ENCODE measurements at places on chromosomes 5 and 9.

GRCh38 chr5:102591650-102592049 is 92.8 kb upstream of the SLCO6A1 start:
- no peak for DNase-seq

DNA sequence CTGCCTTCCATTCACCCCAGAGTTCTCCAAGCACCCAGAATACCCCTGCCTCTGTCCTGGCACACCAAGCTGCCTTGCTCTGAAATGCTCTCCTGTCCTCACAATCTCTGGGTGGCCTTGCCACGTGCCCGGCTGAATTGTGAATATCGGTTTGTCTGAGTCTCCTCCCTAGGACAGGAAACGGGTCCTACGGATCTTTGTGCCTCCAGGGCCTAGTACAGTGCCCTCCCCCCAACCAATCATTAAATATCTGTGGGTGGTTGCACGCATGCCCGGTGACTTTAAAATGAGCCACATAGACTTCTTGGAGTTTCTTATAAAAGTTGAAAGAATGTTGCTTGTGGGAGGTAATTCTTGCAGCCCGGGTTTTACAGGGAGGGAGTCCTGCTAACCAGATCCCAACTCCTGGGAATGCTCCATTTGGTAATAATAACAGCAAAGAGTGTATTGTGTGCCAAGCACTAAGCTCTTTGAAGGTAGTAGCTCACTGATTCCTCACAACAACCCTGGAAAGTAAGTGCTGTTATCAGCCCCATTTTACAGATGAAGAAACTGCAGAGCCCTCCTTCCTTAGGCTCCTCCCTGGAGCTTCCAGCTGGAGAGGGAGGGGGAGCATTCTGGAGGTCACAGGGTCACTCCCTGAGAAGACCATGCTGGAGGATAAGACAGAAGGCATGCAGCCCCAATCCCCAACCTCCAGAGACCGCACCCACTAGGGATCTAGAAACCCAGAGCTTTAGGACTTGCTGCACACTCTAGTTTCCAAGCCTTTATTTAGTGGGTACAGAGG is 23.4 kb downstream of the URM1 start:
- no peak for DNase-seq

GRCh38 chr9:133344071-133344470 is 3.9 kb downstream of the MED22 start:
- DNase-seq: no peak

- DNase-seq: no peak
These were observed 353.3 kb upstream of the CLINT1 start for GRCh38 chr5:158212237-158212636.

- DNase-seq: no peak
These were observed 104.9 kb downstream of the ANKRD18B start for GRCh38 chr9:33628865-33629410.

GRCh38 chr5:77337246-77337645 is 126.8 kb downstream of the PDE8B start:
- DNase-seq: no peak

GRCh38 chr5:78509884-78510769 is 138.4 kb downstream of the LHFPL2 start:
- DNase-seq: no peak

DNA sequence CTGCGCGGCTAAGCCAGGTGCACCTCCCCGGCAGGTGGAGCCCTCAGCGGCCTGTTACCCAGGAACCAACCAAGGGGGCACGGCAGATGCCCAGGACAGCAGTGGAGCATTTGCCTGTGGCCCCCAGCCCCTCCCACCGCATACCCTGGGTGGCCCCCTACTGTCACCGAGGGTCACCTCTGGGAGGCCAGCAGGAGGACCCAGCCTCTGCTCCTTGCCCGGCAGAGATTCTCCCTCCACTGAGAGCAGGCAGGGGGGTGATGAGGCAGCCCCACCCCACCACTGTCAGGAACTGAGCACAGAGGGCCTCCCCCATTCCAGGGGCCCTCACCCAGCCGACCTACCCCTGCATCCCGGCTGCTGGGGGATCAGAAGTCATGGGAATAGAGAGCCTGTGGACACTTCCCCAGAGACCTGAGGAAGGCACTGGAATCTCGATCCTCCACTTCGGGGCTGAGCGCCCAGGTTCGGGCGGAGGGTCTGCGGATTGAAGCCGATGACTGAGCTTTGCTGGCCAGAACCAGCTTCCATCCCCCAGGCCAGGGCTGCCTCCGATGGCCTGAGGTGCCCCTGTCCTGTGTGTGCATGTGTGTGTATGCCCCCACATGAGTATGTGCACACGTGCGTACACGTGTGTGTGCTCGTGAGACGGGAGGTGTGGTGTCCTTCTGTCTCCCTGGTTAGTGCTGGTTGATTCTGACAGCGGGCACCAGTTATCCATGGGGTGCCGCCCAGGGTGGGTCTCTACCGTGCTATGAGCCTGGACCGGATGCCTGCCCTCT is at the start of gene QRFP:
TSS of gene QRFP (minus strand) at position 580 of the 782 bp plus-strand sequence. CDS start 2,974 bp downstream, outside the sequence.
- no peak for DNase-seq

DNA sequence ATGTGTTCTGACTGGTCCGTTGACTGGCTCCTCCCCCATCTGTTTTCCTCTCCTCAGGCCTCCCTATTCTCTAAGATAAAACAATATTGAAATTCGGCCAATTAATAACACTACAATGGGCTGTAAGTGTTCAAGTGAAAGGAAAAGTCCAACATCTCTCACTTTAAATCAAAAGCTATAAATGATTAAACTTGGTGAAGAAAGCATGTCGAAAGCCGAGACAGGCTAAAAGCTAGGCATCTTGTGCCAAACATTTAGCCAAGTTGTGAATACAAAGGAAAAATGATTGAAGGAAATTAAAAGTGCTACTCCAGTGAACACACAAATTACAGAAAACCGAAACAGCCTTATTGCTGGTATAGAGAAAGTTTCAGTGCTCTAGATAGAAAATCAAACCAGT is 310.6 kb downstream of the SPOCK1 start:
- DNase-seq: no peak

DNA sequence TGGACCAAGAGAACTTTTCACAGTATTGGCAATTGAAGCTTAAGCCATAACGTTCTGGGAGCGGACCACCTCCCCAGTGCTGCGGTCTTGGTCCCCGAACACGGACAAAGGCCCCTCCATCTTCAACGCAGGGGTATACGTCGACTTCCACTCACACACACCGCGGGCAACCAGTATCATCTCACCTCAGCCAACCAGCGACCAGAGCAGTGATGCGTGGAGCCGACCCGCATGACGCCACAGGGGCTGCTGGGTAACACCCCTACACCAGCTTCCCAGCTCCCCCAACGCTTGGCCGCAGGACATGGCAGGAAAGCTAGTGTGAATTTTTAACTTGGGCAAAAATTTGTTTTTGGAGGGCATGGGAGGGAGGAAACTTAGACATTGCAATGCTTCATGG is 77.3 kb upstream of the PLCXD3 start:
- no peak for DNase-seq

- DNase-seq: no peak
These were observed 36.8 kb upstream of the RNF38 start for GRCh38 chr9:36436909-36437308.

GRCh38 chr5:167489202-167489601 is 802.2 kb upstream of the WWC1 start:
- no peak for DNase-seq

DNA sequence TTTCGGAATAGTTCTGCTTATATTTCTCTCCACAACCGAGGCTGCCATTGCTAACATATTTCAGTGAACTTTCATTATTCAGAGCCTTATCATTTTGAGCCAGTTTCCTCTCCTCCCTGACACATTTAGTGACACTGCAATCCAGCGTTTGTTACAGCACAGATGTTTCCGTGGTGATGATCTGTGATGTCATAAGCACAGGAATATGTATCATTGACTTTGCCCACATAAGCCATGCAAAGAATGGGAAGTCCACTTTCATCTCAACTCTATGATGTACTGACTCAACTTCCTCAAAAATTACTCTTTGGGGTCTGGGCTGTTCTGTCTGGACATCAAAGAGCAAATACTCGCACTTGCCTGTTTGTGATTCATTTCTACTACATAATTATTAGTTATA is 291.8 kb downstream of the EBF1 start:
- DNase-seq: peak; percentile 19

DNA sequence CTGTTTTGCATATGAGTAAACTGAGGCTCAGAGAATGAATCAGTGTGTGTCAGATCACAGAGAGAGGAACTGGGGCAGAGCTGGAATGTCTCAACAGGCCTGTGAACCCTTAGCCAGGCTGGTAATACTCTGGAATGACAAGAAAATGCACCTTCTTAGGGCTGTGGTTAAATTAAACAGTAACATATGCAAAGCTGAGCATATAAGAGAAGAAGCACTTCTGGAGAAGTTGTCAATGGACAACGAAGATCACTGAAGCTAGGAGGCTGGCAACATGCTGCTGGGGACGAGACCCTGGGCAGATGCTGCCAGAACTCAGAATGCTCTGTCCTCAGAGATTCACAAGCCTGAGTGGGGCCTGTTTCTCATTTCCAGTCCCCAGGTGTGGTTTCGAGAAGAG is 64.6 kb upstream of the EPB41L4B start:
- no peak for DNase-seq

DNA sequence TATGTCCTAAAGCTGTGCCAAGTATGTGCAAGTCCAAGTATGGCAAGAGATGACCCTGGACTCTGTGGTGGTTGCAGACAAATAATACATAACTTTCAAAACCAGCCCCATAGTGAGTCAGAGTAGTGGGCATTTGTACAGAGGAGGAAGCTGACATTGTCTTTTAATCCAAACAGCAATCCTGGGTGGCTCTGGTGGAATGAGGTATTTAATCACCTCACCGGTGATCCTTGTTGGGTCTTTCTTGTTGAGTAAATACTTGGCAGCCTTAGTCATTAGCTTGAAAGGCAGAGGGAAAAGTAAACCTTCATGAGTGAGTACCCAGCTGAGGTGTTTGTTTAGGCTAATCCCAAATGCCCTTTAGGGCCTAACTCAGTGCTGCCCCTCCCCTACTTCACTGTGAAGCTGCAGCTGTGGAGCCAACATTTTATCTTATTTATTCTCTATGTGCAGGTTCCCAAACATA is 148.7 kb upstream of the SLC12A2 start:
- no peak for DNase-seq

- no peak for DNase-seq
These were observed 45.9 kb upstream of the PCSK1 start for GRCh38 chr5:96478983-96479382.

DNA sequence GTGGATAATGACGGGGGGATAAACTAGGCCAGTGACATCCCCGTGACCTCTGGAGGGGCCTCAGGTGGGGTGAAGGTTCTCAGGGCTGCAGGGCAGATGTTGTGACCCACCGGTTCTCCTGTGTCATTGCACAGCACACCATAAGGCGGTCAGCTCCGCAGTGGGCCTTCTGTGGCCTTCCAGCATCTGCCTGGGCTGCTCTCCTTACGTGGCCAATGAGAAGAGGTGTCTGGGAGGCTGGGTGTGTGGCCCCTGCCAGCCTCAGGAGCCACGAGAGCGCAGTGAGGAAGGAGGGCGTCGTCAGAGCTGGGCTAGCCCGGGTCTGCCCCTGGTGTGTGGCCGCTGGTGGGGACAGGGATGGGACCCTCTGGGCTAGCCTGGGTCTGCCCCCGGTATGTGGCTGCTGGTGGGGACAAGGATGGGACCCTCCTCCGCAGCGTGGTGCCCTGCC is 48.7 kb downstream of the COL5A1 start:
- no peak for DNase-seq

DNA sequence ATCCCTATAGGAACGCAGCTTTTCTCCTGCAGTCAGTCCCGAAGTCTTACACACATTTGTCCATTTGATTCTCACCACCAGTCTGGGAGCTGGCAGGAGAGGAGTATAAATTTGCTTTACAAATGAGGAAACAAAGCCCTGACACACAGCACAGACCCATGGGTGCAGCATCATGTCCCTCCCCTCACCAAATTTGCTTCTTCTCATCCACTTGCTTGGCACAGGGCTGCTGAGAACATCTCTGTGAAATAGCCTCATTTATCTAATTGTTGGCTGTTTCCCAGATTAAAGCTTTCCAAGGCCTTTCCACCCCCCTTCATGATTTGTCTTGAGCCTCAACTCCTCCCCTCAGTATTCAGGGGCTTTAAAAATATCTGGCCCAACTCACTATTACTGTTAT is 11.3 kb upstream of the ADRB2 start:
- no peak for DNase-seq

All from CD8-positive, alpha-beta T cell (primary cell).